ENCODE measurements at places on chromosomes 1 and 21.

- DNase-seq: no peak
These were observed 8.6 kb downstream of the HJV start for GRCh38 chr1:146012703-146013558.

DNA sequence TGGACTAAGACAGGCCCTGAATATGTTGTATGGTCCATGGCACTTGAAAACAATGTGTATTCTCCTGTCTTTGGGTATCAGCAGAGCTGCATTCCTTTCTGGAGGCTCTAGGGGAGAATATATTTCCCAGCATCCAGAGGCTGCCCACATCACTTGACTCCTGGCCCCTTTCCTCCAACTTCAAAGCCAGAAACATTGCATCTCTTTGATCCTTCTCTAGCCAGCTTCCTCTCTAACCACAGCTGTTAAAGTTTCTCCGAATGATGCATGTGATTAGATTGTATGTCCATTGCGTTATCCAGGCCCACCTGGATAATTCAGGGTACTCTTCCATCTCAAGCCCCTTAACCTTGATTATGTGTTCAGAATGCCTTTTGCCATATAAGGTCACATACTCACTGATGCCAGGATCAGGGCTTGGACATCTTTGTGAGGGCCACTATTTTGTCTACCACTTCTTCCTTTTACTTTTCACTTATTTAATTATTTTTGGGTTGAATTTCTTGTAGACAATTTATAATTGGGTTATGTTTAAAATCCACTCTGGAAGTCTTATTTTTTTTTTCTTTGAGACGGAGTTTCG is 5.3 kb downstream of the CHD1L start:
- DNase-seq: no peak

DNA sequence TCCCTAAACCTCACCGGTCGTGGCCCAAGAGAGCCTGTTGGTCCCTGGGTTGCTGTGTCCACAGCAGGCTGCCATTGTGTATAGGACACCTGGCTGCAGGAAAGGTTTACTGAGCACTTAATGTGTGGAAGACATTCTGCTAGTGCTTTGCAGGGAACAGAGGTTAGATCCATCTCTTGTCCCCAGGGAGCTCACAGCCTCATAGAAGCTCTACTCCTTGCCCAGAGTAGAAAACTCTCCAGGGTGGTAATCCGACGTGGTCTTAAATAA is 16.9 kb upstream of the ALPL start:
- no peak for DNase-seq

DNA sequence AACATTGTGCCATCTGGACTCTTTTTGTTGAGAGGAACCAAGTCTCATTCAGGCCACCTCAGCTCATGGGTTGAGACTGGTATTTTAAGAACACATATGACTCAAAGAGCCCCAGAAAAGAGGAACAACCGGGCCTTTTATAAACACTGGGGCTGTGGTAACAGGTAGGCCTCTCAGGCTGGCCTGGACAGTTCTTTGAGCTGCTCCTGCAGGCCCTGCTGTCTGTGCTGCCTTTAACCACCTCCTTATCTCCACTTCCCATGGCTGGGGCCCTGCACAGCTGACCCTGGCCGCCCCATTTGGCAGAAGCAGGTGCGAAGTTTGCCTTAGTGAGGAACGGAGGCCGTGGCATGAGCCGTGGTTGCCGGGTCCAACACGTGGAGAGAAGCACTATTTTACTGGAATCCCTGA is 163.3 kb downstream of the RHOU start:
- DNase-seq: no peak

GRCh38 chr1:192869308-192869940 is 60.6 kb downstream of the RGS2 start:
- no peak for DNase-seq

GRCh38 chr1:229087906-229088305 is 183.0 kb upstream of the RAB4A start:
- no peak for DNase-seq

GRCh38 chr1:206836111-206836510 is 29.3 kb upstream of the IL20 start:
- DNase-seq: no peak

GRCh38 chr1:26411624-26412074 is 1.0 kb downstream of the LIN28A start:
- no peak for DNase-seq

- DNase-seq: no peak
These were observed 24.3 kb downstream of the PER3 start for GRCh38 chr1:7808253-7808844.

DNA sequence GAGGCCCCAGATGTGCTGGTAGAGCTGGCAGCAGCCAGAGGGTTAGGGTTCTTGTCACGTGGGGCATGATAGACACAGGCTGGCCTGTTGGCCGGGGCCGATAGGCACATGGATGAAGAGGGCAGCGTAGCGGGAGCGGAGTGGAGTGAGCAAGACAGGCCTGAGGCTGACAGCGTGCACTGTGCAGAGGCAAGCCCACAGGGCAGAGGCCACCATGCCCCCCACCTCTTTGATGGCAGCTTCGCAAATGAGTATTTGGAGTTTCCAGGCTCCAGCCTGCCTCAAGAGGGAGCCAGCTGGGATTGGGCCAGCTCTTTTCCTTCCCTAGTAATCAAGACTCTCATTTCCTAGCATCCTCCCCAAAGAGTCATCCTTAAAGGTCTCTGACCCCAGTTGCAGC is 43.5 kb downstream of the TMCC2 start:
- no peak for DNase-seq

DNA sequence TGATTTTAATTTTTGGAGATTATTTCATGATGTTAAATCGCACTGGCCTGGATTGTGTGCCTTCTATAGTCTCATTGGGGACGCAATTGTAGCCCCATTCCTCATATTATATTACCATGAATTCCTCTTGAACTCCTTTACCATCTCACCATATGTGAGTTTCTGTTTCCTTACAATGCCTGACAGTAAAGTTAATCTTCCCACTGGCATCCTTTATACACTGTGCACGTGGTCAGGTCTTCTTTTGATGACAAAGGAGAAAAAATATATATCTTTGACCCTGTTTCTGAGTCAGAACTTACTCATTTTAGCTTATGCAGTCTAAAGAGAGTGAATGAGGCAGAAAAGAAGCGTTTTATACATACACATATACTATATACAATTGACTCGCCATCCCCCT is 774 bp upstream of the ABL2 start:
- no peak for DNase-seq

DNA sequence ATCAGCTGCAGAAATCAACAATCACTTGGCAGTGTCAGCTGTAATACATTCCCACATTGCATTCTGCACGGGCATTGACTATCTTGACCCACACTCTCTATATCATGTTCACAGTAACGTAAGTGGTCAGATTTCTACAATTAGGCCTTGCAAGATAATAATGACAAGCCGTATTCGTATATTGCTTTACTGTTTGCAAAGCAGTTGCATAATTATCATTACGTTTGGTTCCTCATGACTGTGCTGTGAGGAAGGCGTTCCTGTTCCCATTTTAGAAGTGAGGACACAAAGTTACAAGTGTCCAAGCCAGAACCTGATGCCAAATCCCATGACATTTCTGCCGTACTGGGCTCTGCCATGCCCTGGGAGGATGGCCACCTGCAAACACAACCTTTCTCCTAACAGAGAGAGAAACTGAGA is 53.5 kb upstream of the TARBP1 start:
- DNase-seq: no peak

GRCh38 chr1:205569411-205570172 is 62.2 kb downstream of the ELK4 start:
- no peak for DNase-seq

- DNase-seq: peak; percentile 93
These were observed 5.1 kb downstream of the ZC3H12A start for GRCh38 chr1:37479255-37480124.

DNA sequence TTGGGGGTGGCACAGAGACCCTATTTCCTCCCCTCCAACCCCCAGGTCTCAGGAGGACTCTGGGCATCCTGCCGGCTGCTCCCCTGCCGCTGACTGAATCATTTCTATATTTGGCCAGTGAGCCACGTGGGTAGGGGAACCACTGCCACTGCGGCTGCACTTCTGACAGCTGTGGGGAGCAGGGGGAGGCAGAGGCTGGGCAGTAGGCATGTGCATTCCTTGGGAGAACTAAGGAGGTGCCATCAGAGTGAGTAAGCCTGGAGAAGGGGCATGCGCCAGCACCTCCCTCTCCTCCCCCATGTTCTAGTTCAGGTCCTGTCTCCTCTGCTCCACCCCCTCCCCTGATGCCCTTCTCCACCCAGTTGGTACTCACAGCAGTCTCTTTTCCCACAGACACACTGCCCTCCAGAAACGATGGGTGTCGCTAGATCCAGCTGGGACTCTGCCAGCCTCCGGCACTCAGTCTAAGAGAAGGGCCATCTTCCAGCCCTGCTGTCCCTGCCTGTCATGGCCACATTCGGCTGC is 12.0 kb downstream of the PPFIA4 start:
- no peak for DNase-seq

DNA sequence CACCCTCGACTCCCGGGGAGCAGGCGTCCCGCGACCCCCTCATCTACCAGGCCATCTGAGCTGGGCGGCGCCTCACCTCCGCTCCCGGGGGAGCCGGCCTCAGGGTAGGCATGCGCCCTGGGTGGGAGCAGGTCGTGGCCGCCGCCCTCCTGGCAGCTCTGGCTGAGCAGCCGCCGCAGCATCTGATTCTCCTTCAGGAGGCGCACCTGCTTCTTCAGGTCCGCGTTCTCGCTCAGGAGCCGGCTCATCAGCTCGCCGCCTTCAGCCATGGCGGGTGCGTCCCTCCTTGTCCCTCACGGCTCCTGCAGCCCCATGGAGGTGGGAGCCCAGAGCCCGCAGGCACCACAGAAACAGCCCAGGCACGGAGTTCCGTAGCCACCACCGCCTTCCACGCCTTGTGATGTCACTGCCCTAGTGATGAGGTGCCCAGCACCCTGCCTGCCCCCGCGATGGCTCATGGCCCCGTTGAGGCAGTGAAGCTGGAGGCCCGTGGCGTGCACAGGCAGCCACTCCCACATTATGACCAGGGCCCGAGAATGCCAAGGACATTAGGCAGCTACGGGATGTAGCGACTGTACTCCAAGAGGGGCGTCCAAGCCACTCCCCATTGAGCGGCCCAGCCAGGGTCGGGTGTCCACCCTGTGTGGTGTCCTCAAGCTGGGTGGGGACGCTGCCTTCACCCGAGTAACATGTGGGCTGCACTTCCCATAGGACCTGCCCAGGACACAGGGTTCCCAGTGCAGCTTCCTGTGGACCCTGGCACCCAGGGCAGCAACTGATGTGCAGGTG is 1.5 kb downstream of the SPATC1L start:
- no peak for DNase-seq

- DNase-seq: no peak
These were observed 37.3 kb upstream of the HMGN1 start for GRCh38 chr21:39386194-39386593.

GRCh38 chr1:171500803-171501202 is 15.5 kb downstream of the PRRC2C start:
- no peak for DNase-seq

GRCh38 chr21:33394260-33394659 is 9.0 kb upstream of the IFNGR2 start:
- no peak for DNase-seq

GRCh38 chr1:230174471-230175162 is 107.6 kb downstream of the GALNT2 start:
- no peak for DNase-seq

GRCh38 chr21:31211836-31212235 is 132.2 kb downstream of the TIAM1 start:
- DNase-seq: no peak

- DNase-seq: no peak
These were observed 1.4 kb downstream of the SH3BGRL3 start for GRCh38 chr1:26281091-26281958.

- no peak for DNase-seq
These were observed 15.2 kb downstream of the CHML start for GRCh38 chr1:241624935-241625334.

DNA sequence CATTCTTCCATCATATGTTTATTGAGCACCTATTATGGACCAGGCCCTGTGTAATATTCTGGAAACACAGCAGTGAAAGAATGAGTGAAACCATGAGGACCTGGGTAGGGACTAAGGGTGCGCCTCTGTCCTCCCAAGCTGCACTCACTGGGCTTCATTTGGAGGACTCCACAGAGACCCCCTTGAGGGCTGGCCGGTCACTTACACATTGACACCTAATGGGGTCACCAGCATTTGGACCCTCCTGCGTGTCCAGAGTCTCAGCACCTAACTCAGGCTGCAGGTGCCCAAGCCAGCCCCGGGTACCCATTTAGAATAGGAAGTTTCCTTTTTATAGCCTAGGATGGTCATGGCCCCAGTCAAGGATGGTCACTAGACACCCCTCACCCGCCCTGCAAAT is 2.8 kb upstream of the FNDC5 start:
- no peak for DNase-seq

GRCh38 chr1:169368406-169368769 is 393 bp downstream of the BLZF1 start:
- no peak for DNase-seq

- no peak for DNase-seq
These were observed 2.6 kb upstream of the LAD1 start for GRCh38 chr1:201401700-201402099.

- DNase-seq: no peak
These were observed 744 bp upstream of the WDR26 start for GRCh38 chr1:224435318-224435763.

DNA sequence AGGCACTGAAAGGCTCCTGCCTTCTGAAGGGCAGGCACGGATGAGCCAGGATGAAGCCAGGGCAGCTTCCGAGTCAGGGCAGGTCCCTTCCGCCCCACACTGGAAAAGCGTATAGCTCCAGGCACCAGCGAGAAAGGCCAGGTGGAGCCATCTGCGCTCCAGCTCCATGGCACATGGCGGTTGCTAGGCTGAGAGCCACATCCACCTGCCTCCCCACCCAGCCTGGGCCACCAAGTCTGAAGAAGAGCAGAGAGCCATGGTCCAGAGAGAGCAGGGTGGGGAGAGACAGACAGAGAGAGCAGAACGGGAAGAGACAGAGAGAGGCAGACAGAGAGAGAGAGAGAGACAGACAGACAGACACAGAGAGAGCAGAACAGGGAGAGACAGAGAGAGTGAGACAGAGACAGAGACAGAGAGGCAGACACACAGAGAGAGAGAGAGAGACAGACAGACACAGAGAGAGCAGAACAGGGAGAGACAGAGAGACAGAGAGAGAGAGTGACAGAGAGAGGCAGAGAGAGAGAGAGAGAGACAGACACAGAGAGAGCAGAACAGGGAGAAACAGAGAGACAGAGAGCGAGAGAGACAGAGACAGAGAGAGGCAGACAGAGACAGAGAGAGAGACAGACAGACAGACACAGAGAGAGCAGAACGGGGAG is 5.2 kb downstream of the FNDC10 start:
- DNase-seq: no peak

DNA sequence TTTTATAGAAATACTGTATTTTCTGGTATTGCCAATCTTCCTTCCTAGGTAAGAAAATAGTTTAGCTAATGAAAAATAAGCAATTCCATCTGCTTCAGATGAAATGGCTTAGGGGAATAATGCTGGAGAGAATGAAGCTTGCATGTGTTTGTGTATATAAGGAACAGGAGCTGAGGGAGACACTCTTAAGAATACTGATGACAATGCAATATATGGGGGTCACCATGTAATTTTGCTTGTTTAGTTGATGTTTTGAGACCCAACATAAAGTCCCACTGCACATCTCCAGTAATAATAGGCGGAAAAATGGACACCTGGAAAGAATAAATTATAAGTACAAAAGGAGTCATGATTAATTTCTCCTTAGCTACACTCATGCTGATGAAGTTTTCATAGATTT is 110.8 kb upstream of the BRINP3 start:
- DNase-seq: no peak

GRCh38 chr1:228652116-228652515 is 83.2 kb upstream of the RHOU start:
- no peak for DNase-seq

GRCh38 chr1:61506944-61507500 is 217.9 kb downstream of the TM2D1 start:
- DNase-seq: no peak

GRCh38 chr1:15412843-15413242 is 3.2 kb downstream of the EFHD2 start:
- DNase-seq: no peak

Data from stimulated activated CD4-positive, alpha-beta T cell treated with anti-CD3 and anti-CD28 coated beads, Interleukin-1b, Interleukin-23, amount 100 ng/mL, for 24 hours (primary cell).